ENCODE measurements at places on chromosomes 16 and 17.

- no peak for DNase-seq
These were observed 53.1 kb downstream of the TEX2 start for GRCh38 chr17:64209983-64210382.

GRCh38 chr17:77363821-77364361, 223.1 kb downstream of the SEC14L1 start:
- DNase-seq, result no peak

GRCh38 chr16:79018650-79019429, 581.7 kb downstream of the MAF start:
- no peak for DNase-seq

- DNase-seq, result no peak
These were observed 133.2 kb upstream of the SOX9 start for GRCh38 chr17:71987634-71988033.

- peak; percentile 50 for DNase-seq
These were observed 10.3 kb upstream of the SAMD14 start for GRCh38 chr17:50139950-50140885.

DNA sequence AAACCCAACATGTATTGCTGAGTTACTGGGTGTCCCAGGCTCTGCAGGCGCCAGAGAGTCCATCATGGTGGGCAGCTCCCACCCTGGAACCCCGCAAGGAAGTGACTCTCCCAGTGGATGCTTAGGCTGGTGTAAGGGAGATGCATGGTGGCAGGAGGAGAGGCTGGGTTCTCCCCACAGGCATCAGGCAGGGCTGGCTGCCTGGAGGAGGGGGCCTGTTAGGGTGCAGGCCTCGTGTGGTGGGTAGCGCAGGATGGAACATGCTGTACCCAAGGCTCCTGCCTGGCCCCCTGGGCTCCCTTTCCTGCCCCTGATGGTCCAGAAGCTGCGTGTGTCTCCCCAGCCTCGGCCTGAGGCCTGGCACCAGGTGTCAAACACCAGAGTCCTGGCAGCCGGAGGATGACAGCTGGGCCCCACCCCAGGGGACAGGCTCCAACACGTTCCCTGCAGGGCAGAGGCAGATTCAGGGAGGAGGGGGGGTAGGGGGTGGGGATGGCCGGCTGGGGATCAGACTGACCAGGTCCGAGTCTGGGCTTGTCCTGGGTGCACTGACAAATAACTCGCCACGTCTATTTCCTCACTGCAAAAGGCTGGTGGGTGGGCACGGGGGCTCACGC, 40.2 kb upstream of the CIBAR2 start:
- DNase-seq, result no peak
